Thoracic aorta (tissue), 2 donors: ENCODE measurements at places on chromosomes 13 and 19. TPM values are rescaled to one million over a fixed set of nuclear protein-coding genes. Genes with fewer than 3 reads are reported as not detected.

TLE2 gene
- 46.7 TPM for total RNA-seq

MIA gene
- not detected for total RNA-seq

FSD1 gene
- not detected for total RNA-seq

PRR19 gene
- total RNA-seq = not detected

IZUMO2 gene
- not detected for total RNA-seq

SYNE4 gene
- total RNA-seq = 2.4 TPM

ZNF816 gene
- 6.5 TPM for total RNA-seq

NBEA gene
- total RNA-seq = 7.7 TPM

RXFP2 gene
- total RNA-seq = 0.21 TPM

GEMIN7 gene
- 11.2 TPM for total RNA-seq

CBARP gene
- 0.27 TPM for total RNA-seq

FOXA3 gene
- total RNA-seq = not detected

TDRD3 gene
- total RNA-seq = 39.2 TPM

OCEL1 gene
- total RNA-seq = 13.3 TPM

IGFL3 gene
- not detected for total RNA-seq

KCNC3 gene
- total RNA-seq = 4.2 TPM
